ENCODE measurements at places on chromosomes 7 and 10.

DNA sequence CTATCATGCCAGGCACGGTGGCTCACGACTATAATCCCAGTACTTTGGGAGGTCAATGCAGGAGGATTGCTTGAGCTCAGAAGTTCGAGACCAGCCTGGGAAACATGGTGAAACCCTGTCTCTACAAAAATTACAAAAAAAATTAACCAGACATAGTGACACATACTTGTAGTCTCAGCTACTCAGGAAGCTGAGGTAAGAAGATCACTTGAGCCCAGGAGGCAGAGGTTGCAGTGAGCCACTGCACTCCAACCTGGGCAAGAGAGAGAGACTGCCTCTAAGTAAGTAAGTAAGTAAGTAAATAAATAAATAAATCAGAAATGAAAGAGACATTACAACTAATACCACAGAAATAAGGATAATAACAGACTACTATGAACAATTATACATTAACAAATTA, 36.2 kb downstream of the PDLIM1 start:
- no peak for DNase-seq

DNA sequence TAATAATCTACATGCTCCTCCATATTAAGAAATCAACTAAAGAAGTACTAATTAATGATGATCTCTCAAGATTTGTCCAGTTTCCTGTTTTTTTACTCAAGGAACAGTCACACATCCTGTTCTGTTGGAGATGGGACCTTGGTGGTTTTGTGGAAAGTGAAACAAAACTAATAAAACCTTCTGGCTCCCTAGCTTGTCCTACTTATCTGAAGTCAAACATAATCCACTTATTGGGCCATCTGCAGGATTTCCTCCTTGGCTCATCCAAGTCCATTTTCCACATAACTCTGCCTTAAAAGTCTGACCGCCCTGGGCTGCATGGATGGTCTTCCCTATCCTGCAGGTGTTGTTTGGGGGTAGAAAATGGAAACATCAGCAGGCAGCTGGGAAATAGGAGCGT, 39.4 kb upstream of the TARP start:
- DNase-seq = no peak

DNA sequence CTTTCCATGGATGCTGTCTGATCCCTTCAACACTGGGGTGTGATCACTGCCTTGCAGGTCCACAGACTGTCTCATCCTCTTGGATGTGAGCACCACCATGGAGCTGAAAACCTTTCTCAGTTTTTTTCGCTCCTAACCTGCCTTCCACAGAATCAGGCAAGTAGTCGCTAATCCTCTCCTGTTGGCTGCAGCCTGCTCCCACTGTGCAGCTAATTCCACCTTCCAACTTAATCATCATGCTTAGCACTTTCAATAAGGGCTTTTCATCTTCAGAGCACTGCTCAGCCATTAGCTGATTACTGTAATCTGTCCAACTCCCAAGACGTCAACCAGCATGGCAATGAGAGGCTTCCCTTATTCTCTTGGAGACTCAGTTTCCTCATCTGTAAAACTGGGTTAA, 15.1 kb upstream of the CDH23 start:
- no peak for DNase-seq

- DNase-seq = no peak
Observed at GRCh38 chr7:2044883-2045471, 187.8 kb downstream of the MAD1L1 start.

GRCh38 chr10:100730725-100731406, 14.5 kb upstream of the PAX2 start:
- no peak for DNase-seq

DNA sequence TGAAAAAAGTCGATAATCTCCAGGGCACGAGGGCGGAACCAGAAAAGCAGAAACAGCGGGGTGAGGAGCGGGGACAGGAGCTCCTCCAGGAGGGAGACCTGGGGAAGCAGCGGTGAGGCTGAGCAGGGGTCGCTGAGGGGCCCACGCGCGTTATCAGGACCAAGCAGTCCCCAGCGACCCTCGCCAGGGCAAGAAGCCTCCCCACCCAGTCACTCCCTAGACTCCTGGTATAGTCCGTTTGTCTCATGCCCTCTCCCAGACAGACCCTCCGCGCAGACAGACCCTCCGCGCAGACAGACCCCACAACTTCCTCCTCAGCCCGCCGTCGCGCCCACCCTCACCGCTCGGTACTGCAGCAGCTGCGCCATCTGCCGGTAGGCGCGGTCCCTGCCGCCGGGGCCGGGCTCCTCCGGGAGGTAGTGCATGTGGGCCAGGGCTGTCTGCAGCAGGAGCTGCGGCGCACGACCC, 6.3 kb downstream of the ATG9B start:
- DNase-seq = peak; percentile 73

DNA sequence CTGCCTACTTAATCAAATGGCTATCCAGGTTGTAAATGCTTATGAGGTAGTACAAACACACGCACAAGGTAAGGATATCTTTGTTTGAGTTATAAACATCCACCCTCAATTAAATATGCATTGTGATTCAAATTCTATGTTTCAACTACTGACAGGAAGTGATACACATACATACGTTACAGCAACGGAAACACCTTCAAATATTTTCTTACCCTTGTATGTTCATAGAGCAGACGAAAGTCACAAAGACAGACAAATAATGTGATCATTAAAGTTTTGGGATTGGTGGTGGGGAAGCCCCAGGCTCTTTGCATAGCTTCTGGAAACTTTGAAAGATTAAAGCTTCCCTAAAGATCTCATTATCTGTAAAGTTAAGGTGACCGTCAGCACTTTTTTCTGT, 521.0 kb downstream of the PARD3 start:
- no peak for DNase-seq

GRCh38 chr10:103613616-103614015, 120.1 kb downstream of the NEURL1 start:
- DNase-seq = no peak

DNA sequence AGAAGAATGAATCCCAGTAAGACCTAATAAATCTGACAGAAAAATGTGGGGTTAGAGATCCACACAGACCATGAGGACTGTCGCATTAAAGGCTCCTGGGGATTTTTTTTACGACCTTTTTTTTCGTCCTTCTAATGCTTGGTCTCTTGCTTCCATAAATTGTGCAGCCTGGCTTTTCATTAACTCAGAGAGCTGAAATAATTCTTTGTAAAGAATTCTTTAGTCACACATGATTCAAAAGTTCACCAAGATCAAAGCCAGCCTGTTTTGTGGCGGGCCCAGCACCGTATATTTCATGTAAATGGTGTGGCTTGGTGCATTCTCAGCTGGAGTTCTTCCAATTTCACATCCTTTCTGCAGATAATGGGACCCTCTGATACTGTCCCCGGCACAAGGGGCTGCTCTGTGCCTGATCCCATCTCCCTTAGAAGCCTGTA, 206.6 kb upstream of the BMPER start:
- DNase-seq = no peak

DNA sequence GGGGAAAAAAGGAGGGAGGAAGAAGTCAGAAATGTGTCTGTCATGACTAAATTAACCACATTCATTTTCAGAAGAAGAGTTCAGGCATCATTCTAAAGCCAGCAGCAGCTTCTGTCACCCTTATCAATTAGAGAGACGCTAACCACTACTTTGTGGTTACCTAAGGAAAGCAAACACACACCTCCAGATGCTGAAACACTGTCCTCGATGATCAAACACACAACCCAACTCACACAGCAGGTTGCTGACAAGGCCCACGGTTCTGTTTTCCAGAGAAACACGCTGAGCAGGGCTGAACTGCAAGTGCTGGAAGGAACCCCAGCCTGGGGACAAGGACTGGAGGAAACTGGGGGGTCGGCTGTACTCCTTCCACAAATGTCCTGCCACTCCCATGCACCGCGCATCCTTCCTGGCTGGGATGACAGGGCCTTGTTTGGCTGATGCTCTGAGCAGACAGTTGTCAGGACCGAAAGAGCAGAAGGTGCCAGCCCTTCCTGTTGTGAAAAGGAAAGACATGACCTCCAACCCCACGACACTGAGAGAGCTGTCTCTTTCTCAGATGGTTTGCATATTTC, 36.6 kb downstream of the PRKCQ start:
- no peak for DNase-seq

- no peak for DNase-seq
Observed at GRCh38 chr10:33032654-33033151, 74.7 kb upstream of the ITGB1 start.

DNA sequence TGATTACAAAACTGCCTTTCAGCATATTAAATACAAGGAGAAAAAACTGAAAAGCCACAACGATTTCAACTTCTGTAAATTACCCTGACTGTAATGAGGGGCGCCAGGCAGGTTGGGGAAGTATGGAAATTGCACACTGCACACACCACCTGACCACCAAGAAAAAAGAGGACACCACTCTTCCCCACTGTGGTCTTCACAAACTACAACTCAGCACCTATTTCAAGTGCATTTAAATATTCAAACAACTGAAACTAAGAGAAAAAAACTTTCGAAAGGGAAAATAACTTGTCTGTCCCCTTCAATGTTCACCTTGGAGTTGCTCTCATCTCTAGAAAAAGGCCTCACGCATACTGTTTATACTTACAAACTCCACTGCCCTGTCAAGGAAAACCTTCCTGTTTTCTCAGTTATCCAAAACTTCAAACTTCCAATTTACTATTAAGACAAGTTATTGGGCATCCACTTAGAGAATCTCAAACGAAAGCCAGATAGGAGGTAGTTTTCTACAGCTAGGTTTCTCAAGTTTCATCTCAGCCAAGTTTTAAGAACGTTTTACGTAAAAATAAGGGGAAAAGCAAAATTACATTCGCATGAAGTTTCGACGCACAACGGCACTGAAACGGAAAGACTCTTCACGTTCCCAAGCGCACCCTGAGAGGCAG, 1.4 kb downstream of the LARP4B start:
- no peak for DNase-seq

GRCh38 chr10:8325024-8325980, 270.8 kb downstream of the GATA3 start:
- no peak for DNase-seq

DNA sequence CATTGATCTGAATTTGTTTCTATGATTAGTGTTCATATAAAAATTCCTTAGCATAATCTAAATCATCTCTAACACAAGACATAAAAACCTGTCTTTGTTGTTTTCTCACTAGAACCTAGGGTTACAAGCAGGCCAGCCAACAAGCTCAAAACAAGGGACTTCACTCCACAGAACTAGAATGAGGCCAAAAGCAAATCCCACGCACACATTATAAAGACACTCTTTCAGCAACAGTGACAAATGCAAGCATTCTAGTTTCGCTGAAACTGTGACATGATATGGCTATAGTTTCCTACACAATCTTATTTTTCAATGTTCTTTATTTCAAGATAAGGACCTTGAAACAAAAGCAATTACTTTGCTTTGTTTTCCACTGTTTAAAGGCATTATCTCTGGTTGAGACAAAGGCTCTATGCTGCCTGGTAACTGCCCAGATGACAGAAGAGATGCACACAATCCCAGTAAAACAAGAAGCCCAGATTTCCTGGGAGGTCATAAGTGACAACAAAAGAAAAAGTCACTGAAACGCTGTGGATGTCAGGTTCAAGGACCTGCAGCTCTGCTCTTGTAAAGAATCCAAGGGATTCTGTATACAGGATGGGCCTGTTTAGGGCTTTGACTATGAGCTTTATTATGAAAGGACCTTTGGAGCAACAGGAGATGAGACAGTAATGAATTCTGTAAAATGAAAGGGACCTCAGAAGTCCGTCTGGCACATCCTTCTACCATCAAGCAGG, 105.3 kb downstream of the SORCS1 start:
- DNase-seq = no peak

- no peak for DNase-seq
Observed at GRCh38 chr10:105974803-105975456, 1189.6 kb downstream of the SORCS1 start.

GRCh38 chr10:13801156-13801906, 214.6 kb downstream of the PRPF18 start:
- DNase-seq = no peak

DNA sequence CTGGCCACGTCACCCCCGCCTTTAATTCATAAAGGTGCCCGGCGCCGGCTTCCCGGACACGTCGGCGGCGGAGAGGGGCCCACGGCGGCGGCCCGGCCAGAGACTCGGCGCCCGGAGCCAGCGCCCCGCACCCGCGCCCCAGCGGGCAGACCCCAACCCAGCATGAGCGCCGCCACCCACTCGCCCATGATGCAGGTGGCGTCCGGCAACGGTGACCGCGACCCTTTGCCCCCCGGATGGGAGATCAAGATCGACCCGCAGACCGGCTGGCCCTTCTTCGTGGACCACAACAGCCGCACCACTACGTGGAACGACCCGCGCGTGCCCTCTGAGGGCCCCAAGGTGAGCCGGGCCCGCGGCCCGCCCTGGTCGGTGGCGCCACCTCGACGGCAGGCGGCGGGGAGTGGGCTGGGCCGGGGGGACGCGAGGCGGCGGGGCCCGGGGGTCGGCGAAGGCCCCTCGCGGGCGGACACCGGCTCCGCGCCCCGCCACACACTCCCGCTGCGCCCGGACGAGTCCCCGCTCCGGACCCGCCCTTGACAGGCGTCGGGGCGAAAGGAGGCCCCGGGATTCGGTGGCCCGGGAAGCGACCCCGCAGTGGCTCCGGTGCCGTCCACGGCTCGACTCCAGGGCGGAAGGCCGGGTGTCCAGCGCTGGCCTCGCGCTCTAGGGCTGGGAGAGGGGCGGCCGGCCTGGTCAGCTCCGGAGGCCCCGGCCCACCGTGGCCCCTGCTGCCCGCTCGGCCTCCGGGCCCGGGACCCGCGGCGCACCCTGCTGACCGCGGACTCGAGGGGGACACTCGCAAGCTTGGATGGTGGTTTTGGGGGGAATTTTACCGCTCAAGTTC, 557 bp downstream of the BAG3 start:
- DNase-seq = no peak
